Stromal cell of bone marrow (primary cell): ENCODE measurements at places on chromosomes 2 and 18.

DNA sequence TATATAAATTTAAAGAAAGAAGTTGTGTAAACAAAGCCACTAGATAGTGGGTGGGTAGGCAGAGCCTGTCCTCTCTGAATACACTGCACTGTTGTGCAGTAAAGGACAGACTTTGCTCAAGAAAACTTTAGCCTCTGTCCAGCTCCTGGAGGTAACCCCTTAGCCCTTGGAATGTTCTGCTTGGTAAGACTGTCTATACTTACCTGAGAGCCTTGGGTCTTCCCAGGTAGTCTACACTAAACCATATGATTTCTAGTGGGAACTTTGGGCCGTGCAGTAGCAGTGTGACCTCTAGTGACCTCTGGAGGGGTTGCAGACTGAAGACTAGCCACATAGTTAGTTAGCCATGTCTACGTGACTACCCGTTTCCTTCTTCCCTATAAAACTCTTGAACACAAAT, 678.3 kb upstream of the NRXN1 start:
- no peak for DNase-seq

- DNase-seq, result no peak
These were observed 27.7 kb downstream of the ELP2 start for GRCh38 chr18:36157441-36157840.

DNA sequence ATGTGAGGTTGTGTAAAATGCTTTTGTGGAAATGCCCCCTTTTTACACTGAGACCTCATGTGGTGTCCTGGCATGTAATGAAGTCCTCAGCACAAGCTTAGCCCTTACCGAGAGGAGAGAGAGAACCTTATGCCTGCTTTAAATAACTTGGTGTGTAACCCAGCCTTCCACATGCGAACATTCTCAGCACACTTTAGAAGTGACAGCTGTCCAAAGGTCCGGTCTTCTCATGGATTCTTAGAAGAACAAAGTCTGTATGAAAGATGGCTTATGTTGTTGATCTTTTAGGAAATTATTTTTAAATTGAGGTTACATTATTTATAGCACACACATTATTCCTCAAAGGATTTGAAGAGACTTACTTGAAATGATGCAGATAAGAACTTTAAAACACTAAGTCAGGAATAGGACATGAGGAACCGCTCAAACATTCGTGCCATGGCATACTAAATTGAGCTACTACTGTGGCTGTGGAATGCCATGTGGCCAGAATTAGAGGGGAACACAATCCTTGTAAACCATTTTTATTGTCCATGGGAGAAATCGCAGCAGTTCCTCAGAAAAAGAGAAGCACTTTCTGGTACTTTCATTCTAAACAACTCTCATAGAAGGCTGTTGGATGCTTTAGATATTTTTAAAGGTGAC, 79.6 kb downstream of the WDSUB1 start:
- DNase-seq, result no peak

DNA sequence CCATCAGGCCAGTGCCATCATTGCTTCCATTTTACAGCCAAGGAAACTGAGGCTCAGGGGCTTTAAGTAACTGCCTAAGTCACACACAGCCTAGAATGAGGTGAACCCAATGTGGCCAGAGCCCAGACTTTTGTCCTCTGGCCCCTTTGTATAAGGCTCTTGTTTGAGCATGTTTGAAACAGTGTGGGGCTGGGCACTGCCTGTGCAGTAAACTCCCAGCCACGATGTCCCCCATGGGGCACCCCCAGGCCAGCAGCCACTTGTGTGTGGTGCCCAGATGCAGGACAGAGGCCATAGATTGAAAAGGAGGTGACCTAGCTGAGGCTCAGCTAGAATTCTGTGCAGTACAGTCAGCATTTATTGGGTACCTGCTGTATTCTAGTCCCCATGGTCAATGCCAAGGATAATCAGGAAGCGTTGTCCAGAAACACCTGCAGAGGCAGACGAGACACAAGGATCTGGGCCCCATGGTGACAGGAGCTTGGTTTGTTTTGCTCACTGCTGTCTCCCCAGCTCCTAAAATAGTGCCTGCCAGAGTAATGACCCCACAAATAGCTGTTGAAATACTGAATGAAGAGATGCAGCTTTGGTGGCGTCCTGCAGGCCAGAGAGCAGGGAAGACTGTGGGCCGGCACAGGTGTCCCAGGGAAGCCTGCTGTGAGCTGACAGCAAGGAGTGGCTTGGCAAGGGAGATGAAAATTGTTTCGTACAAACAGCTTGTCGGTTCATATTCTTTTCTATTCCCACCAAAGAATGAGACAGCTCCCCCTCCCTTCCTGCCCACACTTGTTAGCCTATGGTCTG, 160.7 kb downstream of the LDLRAD4 start:
- DNase-seq, result no peak

DNA sequence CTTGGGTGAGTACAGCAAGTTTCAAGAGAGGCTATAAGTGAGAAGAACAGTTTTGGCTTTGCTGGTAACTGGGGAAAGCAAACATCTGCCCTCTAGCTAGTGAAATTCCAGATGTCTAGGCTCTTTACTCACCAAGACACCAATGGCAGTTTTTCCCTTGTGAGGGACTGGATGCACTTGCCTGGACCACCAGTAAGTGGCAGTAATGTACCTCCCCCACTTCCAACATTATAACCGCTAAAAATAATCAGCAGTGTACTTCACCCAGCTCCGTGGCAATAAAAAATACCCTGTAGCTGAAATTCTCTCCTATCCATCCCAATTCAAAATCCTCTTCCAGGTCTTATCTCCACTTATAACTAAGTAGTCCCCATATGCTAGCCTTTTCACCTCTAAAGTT, 383.9 kb downstream of the ARHGAP15 start:
- DNase-seq, result peak; percentile 61

DNA sequence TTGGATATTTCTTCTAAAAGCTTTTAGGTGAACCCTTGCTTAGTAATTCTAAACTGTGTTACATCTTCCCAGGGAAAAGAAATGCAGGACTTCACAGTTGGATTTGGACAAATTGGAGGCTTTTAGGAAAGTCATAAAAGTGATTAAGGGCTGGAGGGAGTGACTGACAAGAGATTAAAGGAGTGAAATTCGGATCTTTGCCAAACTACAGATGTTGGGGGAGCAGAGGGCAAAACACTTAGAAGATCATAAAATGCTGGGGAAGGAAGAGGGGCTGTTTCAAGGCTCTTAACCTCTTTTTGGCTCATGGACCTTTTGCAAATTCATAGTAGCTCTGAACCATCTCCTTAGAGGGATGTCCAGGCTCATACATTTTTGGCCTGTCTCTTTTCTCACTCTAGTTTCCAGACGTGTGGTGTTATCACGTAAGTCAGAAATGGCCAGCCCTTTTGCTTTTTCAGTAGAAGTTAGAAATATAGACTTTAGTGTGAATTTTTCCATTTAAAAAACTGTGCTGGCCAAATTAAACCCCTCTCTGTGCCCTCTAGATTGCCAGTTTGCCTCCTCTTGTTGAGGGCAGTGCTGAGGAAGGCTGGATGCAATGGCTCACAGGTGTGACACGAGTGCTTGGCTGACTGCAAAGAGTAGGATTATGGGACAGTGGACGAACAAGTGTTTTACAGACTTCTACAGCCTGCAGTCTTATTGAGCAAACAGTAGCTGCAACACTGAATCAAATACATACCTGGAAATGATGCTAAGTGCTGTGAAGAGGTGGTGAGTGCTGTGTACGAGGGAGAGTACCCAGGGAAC, 109.9 kb downstream of the LYPD6B start:
- DNase-seq, result no peak

- DNase-seq, result peak; percentile 37
These were observed 108.6 kb downstream of the EHBP1 start for GRCh38 chr2:62814123-62814522.

DNA sequence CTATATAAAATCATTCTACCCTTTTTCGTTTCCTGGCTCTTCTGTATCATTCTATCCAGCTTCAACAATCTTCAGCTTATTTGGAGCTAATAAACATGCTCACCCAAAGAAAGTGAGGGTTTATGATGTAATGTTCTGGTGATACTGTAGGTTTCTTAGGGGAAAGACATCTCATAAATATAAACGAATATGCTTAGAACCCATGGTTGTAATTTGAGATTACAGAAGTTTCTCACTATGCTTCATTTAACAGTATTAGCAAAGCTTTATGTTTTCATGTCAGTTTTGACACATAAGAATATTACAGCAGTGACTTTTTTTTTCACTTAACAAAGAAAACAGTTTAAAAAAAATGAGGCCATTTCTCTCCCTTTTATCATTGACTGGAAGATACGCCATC, 11.8 kb upstream of the PEX13 start:
- no peak for DNase-seq

- DNase-seq, result no peak
These were observed 45.3 kb downstream of the DGKD start for GRCh38 chr2:233399306-233400225.

GRCh38 chr2:225355788-225356187, 43.7 kb upstream of the NYAP2 start:
- no peak for DNase-seq

- DNase-seq, result no peak
These were observed 282.9 kb upstream of the SLC8A1 start for GRCh38 chr2:40734797-40735196.

DNA sequence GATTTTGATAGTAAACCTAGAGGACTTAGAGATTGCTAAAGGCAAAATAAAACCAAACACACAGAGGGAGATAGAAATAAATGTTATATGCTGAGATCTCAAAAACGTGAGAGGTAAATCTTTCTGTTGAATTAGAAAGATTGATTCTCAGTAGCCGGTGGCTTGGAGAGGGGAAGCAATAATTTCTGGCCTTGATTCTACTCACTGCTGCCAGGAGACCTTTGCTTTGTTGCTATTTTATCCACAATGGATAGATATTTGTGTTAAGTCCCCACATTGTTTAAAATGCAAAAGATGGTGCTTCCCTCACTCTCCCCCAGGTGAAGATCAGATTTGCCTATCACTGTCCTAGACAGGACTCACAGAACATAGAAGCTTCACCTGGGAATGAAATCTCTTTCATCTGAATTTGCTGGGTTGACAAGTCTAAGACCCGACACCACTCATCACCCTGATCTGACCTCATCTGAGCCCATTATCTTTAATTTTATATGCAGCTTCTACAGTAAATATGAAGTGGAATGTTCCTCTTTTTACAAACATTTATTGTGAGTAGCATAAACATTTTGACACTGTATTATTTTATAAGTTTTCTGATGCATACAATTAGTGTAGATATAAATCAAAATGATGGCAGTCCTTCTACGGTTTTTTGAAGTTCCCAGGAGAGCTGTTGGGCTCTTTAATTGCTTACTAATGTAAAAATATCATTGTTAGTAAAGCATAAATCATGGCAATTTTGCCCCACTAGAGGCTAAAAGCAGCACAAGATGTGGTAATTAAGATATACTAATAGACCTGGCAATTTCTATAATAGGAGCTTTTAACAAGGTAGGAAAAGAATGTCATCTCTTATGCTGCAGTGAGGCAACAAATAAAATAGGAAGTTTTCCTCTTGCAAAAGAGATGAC, 149.7 kb downstream of the DCC start:
- DNase-seq, result no peak

GRCh38 chr2:34664266-34664665, 1065.2 kb upstream of the FAM98A start:
- no peak for DNase-seq

DNA sequence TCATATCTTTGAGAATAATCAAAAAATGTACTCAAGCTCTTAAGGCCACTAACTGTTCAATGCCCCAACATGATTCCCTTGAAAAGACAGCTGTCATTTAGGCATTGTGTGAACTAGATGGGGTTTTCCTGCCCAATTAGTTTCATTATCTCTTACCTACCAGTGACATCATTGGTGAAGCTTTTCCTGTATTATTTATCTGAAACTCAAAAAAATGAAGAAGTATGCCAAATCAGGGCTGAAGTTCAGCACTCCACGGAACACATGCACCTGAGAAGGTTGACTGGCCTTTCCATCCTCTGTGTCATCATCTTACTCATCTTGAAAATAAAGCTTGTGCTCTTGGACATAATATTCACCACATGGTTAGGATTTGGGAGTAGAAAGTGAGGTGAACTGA, 126.4 kb downstream of the TXNL1 start:
- DNase-seq, result no peak

DNA sequence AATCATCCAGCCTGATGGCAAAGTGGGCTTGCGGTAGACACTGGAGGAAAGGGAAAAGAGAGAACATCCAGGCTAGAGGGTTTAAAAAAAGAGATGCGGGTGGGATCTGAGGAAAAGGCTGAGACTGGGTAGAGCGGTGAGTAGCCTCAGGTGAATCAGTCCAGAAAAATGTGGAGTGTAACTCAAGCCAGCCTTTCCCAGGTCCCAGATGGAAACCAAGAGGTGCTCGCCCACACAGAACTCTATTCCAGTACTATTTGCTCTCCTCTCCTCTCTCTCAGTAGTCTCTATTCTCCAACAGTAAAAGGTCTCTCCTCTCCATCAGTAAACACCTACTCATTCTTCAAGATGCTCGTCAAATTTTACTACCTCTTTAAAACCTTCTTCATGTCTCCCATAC, 38.3 kb upstream of the NRP2 start:
- DNase-seq, result no peak

- peak; percentile 67 for DNase-seq
These were observed at the start of gene PKDCC for GRCh38 chr2:42047488-42048298. TSS of gene PKDCC (plus strand) at chr2:42048021. CDS start at chr2:42048200, 179 bp downstream.

DNA sequence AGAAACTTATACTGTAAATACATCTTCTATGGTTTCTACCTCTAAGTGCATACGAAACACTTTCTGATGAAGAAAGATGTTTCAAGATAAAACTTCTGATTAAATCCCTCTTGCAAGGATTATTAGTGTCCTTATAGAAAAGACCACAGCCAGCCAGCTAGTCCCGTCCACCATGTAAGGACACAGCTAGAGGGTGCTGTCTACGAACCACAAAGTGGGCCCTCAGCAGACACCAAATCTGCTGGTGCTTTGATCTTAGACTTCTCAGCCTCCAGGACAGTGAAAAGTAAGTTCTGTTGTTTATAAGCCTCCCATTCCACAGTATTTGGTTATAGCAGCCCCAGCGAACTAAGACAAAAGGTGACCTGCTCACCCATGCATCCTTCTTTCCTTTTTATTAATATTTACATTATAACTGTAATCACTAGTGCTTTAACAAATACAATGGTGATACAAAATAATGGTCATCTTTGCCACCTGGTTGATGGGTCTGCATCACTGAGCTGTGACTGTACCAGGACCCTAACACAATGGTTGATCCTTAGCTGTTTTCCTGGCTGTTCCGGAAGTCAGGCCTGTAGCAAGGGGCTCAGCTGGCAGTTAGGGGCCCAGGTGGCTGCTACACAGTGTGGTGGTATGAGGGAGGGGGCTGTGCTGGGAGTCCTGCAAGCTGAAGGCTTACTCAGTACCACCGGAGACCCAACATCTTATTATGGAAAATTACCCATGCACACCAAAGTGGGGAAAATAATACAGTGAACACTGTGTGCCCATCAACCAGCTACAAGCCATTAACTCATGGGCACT, 108.5 kb upstream of the SMAD7 start:
- DNase-seq, result no peak
